Stimulated activated CD4-positive, alpha-beta T cell treated with anti-CD3 and anti-CD28 coated beads, Interleukin-12 subunit alpha, Interleukin-12 subunit beta, amount 100 ng/mL, for 4 hours (primary cell): ENCODE measurements at places on chromosomes 16 and 17.
A peak's percentile ranks its signal among the peaks of the same experiment; 100 is the strongest.

DNA sequence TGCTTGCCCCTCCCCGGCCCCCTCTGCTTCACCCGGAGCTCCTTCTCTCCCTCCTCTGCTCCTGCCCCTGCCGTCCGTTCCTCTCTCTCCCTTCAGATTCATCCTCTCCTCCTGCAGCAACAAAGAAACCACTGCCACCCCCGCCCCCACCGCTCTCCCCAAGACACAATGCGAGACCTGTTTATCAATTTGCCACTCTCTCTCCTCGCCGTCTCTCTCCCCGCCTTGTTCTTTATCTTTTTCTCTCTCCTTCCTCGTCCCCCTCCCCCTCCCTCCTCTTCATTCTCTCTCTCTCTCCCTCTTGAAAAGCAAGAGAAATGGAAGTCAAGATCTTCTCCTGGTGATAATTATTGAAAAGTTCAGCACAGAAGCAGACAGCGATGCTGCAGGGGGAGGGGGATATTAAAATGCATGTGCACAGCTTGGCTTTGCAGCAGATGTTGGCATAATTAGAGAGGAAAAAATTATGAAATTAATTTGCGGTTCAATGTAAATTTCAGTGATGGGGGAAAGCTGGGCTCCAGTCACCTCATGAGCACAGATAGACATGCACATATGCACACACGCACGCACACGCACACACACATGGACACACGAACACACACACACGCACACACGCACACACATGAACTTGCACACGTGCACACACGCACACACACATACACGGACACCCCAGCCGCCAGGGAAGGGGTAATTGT is 58.1 kb upstream of the CBFA2T3 start:
- DNase-seq = no peak

DNA sequence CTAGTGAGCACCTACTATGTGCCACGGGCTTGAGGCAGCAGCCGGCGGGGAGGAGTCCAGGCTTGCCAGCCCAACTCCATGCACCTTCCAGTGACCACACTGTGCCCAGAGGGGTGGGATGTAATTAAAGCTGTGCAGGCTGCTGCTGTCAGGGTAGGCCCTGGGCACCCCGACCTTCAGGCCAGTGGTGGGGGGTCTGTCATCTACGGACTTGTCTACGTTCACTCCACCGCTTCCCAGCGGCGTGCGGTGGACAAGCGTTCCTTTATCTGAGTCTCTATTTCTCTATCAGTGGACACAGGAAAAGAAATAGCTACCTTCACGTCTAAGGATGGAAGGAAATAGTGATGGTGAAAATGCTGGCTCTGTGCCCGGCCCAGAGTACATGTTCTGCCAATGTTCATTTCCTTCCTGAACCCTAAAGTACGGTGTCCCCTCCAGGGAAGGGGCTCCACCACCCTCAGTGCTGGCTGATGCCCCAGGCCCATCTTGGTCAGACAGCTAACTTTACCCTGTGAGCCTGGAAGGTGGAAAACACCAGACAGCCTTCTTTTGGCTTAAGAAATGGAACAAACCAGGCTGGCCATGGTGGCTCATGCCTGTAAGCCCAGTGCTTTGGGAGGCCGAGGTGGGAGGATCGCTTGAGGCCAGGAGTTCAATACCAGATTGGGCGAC is 135.2 kb downstream of the SDK2 start:
- no peak for DNase-seq

DNA sequence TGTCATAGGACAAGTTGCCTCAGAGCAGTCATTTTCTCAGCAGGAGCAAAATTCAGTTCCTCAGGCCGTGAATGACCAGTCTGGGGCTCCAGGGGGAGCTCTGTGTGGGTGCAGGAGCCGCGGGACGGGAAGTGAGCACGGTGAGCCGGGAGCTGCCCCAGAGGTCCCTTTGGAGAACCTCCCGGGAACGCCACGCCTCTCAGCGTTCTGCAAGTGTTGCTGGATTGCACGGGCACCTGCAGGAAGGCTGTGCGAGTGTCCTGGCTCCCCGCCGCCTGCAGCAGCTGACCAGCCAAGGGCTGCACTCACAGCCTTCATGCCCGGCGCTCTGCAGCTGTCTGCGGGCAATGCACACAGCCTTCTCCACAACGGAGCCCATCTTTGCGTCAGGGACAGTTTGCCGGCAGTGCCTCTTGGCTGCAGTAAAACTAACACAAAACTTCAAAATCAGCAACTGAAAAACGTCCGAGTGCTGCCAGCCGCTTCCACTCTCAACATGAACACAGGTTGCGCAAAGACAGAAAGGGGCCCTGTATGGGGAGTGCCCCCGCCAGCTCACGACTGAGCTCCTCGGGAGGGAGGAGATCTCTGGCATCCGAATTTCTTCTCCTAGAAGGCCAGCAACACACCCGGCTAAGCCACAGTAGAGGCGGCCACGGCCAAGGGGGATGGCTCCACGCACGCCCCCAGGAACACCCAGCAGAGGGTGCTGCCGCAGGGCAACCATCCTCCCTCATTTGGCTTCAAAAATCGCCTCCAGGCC is 16.0 kb downstream of the NDUFAF8 start:
- DNase-seq = no peak

- peak; percentile 77 for DNase-seq
Measured at GRCh38 chr17:43673516-43674323, 12.0 kb upstream of the MEOX1 start.

DNA sequence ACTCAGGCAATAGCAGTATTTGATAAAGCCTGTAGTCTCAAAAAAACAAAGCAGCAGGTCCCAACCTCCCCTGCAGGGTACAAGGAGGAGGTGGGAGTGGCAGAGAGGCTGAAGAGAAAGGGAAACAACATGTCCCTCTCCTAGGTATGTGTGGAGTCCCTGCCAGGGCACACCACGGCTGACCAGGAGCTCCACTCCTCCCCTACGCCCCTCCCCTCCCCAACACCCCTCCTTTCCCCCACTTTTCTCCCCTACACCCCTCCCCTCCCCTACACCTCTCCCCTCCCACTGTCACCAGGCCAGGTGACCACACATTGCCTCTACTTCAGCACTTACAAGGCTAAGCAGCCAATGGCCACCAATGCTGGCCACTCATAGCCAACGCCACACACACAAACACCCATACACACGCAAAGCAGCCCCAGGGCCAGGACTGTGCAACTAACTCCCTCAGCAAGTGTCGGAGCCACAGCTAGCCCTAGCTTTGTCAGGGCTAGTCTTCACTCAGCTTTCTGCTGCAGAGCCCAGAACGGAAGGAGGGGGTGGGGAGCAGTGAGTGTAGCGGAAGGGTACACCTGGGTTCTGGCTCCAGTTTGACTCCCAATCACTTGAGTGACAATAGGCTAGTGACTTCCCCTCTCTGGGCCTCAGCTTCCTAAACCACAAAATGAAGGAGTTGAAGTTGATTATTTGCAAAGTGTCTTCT is 8.2 kb downstream of the CAVIN1 start:
- peak; percentile 48 for DNase-seq

DNA sequence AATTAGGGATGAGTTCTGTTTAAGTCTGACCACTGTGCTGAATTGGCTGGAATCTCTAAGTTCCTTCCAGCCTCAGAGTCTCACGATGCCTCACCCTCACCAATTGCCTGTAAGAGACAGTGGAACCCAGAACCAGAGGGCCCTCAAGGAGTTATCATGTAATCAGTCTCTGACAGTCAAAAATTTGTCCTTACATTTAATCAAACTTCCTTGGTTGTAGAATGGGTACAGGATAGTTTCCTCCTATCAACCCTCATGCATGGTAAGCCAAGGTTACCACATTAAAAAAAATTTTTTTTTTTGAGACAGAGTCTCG is 83.2 kb downstream of the CDK5R1 start:
- no peak for DNase-seq
